IMR-90 (cell line): ENCODE measurements at places on chromosomes 3 and 15.

GRCh38 chr3:99646107-99646435, 7.7 kb downstream of the COL8A1 start:
- no peak for DNase-seq

- peak; percentile 94 for DNase-seq
Observed at GRCh38 chr3:157248590-157249422, 88.9 kb upstream of the CCNL1 start.

GRCh38 chr3:108472001-108472591, 38.3 kb downstream of the MYH15 start:
- DNase-seq, result peak; percentile 95

- DNase-seq, result no peak
Observed at GRCh38 chr15:92624401-92624991, 31.1 kb downstream of the FAM174B start.

DNA sequence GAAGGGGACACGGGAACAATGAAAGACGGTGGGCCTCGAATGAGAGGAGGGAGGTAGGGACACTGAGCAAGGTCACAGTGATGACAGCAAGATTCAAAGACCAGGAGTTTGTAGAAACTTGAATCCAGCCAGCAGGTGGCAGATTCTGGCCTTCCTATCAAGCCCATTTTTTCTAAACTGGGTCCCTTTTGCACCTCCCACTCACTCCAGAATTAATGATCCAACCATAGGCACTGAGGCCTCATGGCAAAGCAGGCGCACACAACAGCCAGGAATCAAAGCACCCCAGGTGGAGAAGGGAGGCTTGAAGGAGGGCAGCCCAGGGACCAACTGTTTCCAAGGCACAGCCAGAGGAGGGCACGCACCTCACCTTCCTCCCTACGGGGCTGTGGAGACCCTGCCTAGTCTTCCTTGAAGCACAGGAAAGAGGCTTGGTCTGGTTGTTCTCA, 90.2 kb downstream of the ANP32A start:
- peak; percentile 51 for DNase-seq

DNA sequence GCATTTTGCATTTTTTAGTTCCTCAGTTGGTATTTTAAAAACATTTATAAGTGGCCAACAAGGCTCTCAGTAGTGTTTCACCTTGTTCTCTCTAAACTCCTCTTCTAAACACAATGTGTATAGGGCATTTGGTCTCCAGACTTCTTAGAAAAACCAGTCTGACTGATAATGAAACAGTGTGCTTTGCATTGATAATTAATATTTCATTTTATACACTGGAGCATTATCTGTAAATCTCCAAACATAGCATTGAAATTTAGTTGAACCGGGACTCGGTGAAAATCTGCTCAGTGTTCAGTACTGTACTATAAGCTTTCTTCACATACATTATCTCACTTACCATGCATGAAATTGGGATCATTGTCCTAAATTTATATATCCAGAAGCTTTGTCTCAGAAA, 53.6 kb downstream of the SETD5 start:
- DNase-seq, result no peak

GRCh38 chr3:48881652-48882114, 17.0 kb downstream of the SLC25A20 start:
- no peak for DNase-seq

DNA sequence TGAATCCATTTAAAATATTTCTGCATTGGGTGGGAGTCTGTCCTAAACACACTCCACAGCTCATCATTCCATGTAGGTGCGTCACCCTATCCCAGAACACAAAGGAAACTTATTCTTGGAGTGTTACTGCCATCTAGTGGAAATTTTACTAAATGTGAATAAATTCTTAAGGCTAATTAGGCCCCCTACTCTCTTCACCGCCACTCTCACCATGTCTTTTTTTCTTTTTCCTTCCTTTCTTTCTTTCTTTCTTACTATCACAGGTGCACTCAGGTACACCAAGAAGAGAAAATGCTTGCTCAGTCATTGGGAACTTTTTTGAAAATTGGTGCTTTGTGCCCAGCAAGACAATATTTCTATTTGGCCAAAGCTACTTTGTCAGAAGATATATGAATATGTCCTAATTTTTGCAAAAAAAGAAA, 26.4 kb upstream of the ATP8B4 start:
- DNase-seq, result peak; percentile 88

DNA sequence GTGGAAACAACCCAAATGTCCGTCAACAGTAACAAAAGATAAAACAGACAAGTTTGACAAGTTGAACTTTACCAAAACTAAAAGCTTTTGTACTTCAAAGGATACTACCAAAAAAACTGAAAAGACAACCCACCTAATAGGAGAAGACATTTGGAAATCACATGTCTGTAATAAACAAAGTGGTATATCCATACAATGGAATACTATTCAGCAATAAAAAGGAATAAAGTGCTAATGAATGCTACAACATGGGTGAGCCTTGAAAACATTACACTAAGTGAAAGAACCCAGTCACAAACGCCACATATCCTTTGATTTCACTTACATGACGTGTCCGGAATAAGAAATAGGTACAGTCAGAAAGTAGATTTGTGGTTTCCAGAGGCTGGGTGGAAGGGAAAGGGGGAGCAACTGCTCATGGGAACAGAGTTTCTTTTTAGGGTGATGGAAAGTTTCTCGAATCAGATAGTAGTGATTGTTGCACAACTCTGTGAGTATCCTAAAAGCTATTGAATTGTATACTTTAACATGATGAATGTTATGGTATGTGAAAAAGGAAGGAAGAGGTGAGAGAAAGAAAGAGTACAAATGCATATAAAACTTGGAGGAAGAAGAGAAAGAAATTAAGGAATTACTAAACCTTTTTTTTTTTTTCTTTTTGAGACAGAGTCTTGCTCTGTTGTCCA, 72.7 kb upstream of the ABHD2 start:
- no peak for DNase-seq

DNA sequence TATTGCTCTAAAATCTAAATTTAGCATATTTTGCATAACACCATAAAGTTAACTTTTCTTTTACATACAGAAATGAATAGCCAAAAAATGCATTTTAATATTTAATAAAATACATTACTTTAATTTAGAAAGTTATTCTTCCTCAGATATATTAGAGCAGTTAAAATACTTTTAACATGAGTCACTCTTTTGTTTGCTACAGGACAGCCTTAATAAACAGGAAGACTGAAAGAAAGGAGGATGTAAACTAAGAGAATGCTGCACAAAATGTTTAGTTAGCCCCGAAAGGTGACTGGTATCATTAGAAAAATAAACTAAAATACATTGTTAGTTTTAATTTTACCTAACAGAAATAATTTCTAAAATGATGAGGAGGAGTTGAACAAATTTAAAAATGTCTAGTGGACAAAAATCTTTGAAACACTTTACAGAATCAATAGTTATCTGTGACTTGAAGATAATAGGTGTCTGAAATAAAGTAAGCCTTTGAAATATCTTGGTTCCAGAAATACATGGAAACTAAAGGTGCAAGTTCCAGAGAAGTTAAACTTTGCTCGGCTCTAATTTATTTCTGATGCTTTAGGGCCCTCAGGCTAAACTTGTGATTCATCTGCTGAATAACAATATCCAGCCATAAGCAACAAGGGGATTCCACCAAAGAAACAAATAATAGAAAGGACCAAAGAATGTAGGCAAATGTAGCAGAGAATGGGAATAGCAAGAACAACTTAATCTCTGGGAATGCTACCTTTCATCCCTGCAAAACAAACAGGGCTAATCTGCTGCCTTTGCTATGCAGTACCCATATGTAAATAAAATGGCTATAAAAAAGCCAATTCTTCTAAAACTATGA, 138.3 kb upstream of the UBP1 start:
- DNase-seq, result peak; percentile 35

- peak; percentile 80 for DNase-seq
Observed at GRCh38 chr3:107117922-107118536, 259.2 kb upstream of the CCDC54 start.

DNA sequence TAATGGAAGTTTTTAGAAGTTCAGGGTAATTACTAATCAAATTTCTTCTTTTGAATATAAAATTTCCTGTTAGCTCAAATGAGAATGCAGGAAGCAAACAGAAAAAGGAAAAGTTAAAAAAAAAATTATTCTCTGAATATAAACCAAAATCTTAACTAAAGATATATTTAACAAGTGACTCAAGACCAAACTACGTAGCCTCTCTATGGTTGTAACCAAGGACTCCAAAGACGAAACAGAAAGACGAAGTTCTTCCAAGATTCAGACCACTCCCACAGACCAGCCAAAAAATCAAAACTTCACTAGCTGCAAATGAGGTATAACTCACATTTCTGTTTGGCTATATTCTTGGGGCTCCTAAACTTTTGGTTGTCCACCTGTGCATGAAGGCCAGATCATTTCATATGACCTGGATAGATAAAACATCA, 846.5 kb upstream of the ALCAM start:
- no peak for DNase-seq

GRCh38 chr15:77944002-77944867, 133.3 kb downstream of the TBC1D2B start:
- DNase-seq, result peak; percentile 56

DNA sequence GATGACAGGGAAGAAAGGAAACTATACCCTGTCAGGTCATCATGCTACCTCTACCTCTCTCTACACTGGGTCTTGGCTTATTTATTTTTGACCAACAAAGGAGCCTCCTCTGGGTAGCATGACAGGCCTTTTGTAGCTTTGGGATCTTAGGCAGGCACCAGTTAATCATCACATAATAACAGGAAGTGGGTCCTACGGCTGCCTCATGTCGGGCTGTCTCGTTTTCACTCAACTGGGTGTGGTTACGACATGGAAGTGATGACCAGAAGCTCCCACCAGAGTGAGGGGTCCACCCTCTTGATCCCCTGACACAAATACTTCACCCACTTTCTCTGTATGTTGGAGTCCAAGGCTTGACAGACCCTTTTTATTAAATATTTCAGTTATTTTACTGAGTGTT, 105.3 kb downstream of the CD47 start:
- DNase-seq, result no peak

- peak; percentile 44 for DNase-seq
Observed at GRCh38 chr3:136929977-136930670, 27.7 kb upstream of the IL20RB start.

DNA sequence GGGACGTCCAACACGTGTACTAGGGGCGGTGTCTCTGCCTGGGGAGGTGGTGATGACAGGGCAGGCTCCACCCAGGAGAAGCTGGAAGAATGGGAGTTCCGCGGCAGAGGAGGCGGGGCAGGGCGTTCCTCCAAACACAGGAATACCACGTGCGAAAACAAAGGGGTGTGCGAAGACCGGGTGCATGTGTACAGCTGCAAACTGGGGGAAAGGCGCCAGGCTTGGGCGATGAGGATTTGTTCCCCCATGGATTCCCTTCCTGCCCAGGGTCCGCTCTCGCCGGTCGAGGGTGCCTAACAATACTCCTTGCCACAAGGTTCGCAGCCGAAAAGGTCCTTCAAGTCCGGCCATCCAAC, 500 bp upstream of the ZSCAN2 start:
- peak; percentile 83 for DNase-seq

GRCh38 chr15:94080416-94080815, 150.9 kb upstream of the MCTP2 start:
- no peak for DNase-seq

- DNase-seq, result no peak
Observed at GRCh38 chr15:28903555-28903954, 17.8 kb downstream of the APBA2 start.
